ENCODE measurements at places on chromosomes 11 and 22.

DNA sequence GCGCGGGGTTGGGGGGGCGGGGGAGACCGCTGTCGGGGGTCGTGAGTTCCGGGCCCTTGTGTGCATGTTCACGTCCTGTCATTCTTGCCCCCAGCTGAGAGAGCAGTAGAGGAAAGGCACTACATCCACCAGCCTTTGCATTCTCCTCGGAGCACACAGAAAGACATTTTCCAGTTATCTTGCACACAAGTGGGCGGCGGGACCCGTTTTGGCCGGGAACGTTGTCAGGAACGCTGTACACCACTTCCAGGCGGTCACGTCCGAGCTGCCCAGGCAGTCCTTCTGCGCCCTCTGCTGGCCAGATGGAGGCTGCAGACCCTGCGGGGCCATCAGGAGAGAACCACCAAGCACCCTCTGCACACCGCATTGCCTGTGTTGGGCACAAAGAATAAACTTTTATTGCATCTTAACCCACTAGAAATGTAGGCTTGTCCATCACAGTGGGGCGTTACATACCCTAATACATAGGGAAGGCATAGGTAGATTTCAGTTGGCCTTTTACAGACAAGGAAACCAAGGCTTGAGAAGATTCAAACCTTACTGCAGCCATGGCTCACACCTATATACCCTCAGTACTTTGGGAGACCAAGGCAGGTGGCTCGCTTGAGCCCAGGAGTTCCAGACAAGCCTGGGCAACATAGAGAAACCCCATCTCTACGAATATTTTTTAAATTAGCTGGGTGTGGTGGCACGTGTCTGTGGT is 2.8 kb upstream of the CDKN1C start:
- peak; percentile 84 for DNase-seq

- no peak for DNase-seq
Observed at GRCh38 chr11:93573184-93573583, 30.0 kb upstream of the SMCO4 start.

- no peak for DNase-seq
Observed at GRCh38 chr11:34206407-34207300, 101.2 kb downstream of the NAT10 start.

DNA sequence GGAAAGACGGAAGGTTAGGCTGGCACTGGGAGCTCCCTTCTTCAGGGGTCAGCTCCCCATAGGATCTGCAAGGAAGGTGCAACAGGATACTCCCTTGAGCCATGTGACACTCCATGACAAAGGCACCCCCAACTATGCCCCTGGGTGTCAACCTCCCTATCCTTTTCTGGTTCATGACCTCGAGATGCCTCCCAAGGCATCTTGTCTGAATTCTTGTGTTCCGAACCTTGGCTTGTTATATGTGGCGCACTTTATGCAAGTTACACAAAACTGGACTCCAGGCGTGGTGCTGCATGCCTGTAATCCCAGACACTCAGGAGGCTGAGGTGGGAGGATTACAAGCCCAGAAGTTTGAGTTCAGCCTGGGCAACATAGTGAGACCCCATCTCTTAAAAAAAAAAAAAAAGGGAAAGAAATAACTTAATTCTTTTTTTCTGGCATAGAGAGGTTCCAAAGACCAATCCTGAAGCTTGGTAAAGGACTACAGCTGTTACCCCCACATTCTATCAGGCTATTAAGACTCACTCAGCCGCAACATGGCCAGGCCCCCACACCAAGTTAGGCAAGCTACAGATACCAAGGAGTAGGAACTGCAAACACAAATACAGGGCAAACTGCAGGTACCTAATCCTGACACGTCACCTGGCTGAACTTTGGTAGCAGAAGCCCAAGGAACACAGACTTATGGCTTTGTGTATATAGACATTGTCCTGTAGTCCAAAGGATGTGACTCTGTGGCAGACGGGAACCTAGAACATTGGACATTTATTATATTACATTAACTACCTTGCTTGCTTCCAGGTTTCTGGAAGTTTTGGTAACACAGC is 1.4 kb downstream of the C11orf24 start:
- DNase-seq, result no peak

DNA sequence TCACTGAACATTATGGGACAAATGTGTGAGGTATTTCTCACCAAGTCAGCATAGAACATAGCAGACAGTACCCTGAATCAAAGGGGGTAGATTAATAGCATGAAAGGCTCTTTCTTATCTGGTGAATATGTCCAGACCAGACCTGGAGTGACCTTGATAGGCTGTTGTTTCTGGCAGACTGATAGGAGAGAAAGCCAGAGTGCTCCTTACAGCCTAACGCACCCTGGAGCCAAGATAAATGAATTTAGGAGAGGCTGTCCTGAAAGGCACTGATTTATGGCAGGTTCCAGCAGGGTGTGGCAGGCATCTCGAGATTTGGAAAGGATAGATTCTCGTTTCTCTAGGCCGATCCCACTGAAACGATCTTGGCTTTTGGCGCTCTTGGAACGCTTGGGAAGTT is 204.6 kb downstream of the DBX1 start:
- DNase-seq, result no peak

DNA sequence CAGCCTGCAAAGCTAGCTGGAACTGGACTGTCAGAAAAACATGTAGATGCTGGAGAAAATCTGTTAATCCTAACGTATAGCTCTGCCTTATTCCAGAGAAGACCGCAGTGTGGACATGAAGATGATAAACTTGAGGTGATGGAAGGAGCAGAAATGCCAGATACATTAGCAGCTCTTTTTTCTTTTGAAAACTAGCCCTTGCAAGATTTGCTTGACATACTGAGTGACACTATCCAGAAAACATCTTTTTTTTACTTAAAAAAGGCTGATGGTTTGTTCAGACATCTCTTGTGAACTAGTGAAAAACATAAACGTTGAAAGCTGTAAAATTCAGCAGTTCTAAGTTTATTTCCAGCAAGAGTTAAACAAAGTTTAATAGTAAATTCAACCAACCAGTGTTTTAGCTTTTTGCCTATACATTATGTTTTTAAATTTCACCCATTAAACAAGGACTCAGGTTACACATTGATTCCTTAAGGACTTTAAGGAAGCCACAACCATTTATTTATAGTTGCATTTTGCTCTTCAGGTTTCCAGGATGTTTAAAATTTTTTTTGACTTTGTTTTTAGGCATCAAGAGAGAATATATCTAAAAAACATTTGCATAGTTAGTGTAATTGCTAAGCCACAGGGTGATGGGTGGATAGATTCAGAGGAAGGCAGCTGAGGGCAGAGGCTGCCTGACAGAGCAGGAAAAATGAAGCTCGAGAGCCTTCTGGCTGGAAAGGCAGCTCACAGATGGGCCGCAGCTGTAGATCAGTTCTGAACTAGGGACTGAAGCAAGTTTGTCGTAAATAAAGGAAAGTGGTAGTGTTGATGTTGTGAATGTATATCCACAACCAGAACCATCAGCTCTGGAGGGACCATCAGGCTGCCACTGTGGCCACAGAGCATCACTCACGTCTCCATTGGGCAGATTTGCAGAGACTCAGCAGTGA is 9.5 kb downstream of the SNAP29 start:
- DNase-seq, result no peak

- DNase-seq, result no peak
Observed at GRCh38 chr11:70078095-70078780, at the start of gene ANO1. Gene ANO1 (plus strand): TSS chr11:70078317. CDS start chr11:70078607, 290 bp downstream.

DNA sequence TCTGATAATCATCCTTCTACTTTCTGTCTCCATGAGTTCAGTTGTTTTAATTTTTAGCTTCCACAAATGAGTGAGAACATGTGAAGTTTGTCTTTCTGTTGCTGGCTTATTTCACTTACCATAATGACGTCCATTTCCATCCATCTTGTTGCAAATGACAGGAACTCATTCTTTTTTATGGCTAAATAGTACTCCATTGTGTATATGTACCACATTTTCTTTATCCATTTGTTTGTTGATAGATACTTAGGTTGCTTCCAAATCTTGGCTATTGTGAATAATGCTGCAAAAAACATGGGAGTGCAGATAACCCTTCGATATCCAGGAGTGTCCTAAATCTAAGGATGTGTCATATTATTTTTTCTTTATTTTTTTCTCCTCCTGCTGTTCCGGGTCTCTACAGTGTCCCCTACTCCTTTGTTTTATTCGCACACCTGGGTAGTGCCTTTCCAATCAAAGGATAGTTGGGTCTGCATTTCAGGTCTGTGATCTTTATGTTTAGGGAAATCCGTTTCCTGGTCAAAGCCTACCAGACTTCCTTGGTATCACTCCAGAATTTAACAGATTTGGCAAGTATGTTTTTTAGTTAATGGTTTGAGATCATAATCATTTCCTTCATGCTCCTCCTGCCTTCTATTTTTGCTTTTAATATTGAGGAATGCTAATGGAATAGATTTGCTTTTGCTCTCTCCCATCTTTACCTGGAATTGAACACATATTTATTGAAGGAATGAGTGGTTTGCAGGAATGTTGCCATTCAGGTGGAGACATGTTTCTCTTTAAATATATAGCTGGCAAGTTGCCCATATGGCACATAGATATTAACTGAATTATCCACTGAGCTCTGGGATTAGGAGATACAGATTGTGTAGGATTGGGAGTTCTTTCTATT is 53.7 kb downstream of the ARHGEF12 start:
- no peak for DNase-seq

DNA sequence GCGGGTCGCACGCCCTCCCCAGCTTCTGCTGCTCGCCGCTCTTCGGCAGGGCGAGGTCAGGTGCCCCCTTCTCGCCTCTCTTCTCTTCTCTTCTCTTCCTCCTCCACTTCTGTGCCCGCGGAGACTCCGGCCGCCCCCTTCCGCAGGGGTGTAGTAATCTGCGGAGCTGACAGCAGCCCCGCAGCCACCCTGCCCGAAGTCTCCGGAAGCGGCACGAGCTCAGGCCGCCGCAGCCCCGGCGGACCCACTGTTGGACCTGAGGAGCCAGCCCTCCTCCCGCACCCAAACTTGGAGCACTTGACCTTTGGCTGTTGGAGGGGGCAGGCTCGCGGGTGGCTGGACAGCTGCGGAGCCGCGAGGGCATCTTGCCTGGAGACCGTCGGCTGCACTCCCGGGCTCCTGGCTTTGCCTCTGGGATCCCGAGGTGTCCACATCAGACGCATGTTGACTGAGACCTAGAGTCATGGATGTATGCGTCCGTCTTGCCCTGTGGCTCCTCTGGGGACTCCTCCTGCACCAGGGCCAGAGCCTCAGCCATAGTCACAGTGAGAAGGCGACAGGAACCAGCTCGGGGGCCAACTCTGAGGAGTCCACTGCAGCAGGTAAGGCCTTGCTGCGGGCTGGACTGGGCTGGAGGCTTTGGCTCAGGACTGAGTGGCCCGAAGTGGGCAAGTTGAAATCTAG is 486 bp downstream of the STIM1 start:
- DNase-seq, result peak; percentile 56

- no peak for DNase-seq
Observed at GRCh38 chr11:121368364-121369240, 76.0 kb downstream of the SC5D start.

DNA sequence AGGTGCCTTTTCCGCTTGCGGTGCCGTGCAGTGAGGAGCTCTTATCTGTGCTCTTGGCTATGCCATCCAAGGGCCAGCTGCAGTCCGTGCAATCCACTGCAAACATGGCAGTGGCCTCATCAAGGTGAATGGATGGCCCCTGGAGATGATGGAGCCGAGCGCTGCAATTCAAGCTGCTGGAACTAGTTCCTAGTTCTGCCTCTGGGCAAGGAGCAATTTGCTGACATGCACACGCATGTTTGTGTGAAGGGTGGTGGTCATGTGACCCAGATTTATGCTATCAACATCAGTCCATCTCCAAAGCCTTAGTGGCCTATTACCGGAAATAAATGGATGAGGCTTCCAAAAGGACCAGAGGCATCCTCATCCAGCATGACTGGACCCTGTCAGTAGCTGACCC is 3.1 kb upstream of the EHD1 start:
- no peak for DNase-seq
